H9 (cell line): ENCODE measurements at places on chromosomes 7 and 10. TPM values are rescaled to one million over a fixed set of nuclear protein-coding genes. Genes with fewer than 3 reads are reported as not detected.

The TSPAN33 gene
- total RNA-seq, result 34.7 and 36.7 TPM in 2 replicates

The BTBD16 gene
- not detected in 2 replicates for total RNA-seq

The NOS3 gene
- 4.5 and 4.7 TPM in 2 replicates for total RNA-seq

The CRYGN gene
- total RNA-seq, result 0.79 and 1.8 TPM in 2 replicates

The SAMD9L gene
- total RNA-seq, result not detected in 2 replicates

The HMX3 gene
- total RNA-seq, result 0.20 TPM in 1 of 2 replicates, not detected in the other

The ZNF655 gene
- 48.8 and 49.2 TPM in 2 replicates for total RNA-seq

The C10orf67 gene
- not detected in 2 replicates for total RNA-seq

The LRMDA gene
- total RNA-seq, result 1.8 and 2.1 TPM in 2 replicates

The RAMP3 gene
- 0.63 and 0.66 TPM in 2 replicates for total RNA-seq

The PALD1 gene
- total RNA-seq, result 21.1 and 21.6 TPM in 2 replicates

The ZNF117 gene
- 11.6 and 13.6 TPM in 2 replicates for total RNA-seq

The C1QL3 gene
- total RNA-seq, result 3.2 and 4.0 TPM in 2 replicates

The AKR1C2 gene
- total RNA-seq, result 0.74 and 0.83 TPM in 2 replicates

The NPC1L1 gene
- 0.07 and 0.11 TPM in 2 replicates for total RNA-seq

The NACAD gene
- 6.4 and 8.0 TPM in 2 replicates for total RNA-seq

The AZGP1 gene
- total RNA-seq, result 0.24 TPM in 1 of 2 replicates, not detected in the other

The GPR158 gene
- 0.24 and 0.33 TPM in 2 replicates for total RNA-seq

The TAS2R41 gene
- total RNA-seq, result not detected in 2 replicates

The TMEM248 gene
- total RNA-seq, result 74.2 and 74.4 TPM in 2 replicates

The RBM33 gene
- total RNA-seq, result 65.5 and 71.3 TPM in 2 replicates

The VAX1 gene
- not detected in 2 replicates for total RNA-seq

The CALHM2 gene
- total RNA-seq, result not detected in 2 replicates

The APBB1IP gene
- not detected in 2 replicates for total RNA-seq

The POMZP3 gene
- 8.5 and 9.8 TPM in 2 replicates for total RNA-seq

The ORC5 gene
- total RNA-seq, result 25.9 and 28.2 TPM in 2 replicates

The SMNDC1 gene
- 55.7 and 57.7 TPM in 2 replicates for total RNA-seq

The DIP2C gene
- total RNA-seq, result 7.6 and 7.9 TPM in 2 replicates

The ZNF789 gene
- total RNA-seq, result 14.0 and 15.1 TPM in 2 replicates

The PRSS37 gene
- not detected in 2 replicates for total RNA-seq

The GLI3 gene
- total RNA-seq, result 43.0 and 45.0 TPM in 2 replicates

The SPDYE1 gene
- not detected in 2 replicates for total RNA-seq

The RTKN2 gene
- total RNA-seq, result 14.4 and 14.5 TPM in 2 replicates

The ANK3 gene
- 56.0 and 59.6 TPM in 2 replicates for total RNA-seq

The PLPP4 gene
- total RNA-seq, result not detected in 2 replicates

The CRPPA gene
- 1.6 and 1.9 TPM in 2 replicates for total RNA-seq

The HKDC1 gene
- total RNA-seq, result 0.31 TPM in 1 of 2 replicates, not detected in the other

The PAPOLB gene
- 0.04 and 0.13 TPM in 2 replicates for total RNA-seq

The OR2A42 gene
- not detected in 2 replicates for total RNA-seq

The DLX5 gene
- total RNA-seq, result 0.22 TPM in 1 of 2 replicates, not detected in the other

The SLC39A12 gene
- not detected in 2 replicates for total RNA-seq

The CNPY1 gene
- not detected in 2 replicates for total RNA-seq

The CALN1 gene
- total RNA-seq, result 2.8 and 3.3 TPM in 2 replicates

The CYP2C18 gene
- 0.09 TPM in 1 of 2 replicates, not detected in the other for total RNA-seq

The RAPGEF5 gene
- total RNA-seq, result 13.3 and 14.4 TPM in 2 replicates

The MAT1A gene
- 1.8 and 2.1 TPM in 2 replicates for total RNA-seq

The CCDC146 gene
- 0.37 and 0.72 TPM in 2 replicates for total RNA-seq
